ENCODE measurements at places on chromosomes 16 and 17.

DNA sequence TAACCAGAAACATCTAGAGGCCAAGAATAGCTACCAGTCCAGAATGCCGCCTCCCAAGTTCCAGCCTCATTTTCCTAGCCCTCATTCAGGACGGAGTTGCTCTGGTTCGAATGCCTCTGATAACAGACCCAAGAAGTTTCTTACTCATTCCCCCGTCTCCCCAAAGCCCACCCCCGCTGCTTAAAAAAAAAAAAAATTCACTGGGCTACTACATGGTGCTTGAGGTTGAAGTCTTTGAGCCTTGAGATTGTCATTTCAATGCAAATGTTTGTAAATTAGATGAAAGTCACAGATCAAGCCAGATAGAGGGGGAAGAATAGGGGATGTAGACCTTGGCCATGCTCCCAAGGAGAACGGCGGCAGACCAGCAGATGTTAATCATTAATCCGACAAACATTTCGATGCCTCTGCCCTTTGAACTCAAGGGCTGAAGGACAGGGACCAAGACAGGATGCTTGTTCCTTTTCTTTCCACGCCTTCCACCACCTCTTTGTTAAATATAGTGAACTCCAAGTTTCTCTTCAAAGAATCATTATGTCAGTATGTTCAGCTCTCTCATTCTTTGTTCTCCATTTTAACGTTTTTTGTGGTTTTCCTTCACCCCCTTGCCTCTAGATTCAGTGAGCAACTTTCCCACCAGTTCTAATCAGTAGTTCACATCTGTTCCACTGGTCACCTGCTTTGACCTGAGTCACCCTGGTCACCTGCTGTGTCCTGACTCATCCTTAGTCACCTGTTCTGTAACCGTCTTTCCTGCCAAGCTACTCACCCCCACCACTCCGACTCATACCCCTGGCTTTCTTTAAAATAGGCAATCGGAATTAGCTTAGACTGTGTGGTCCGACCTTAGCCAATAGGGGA is 190.3 kb downstream of the CPPED1 start:
- DNase-seq: no peak

DNA sequence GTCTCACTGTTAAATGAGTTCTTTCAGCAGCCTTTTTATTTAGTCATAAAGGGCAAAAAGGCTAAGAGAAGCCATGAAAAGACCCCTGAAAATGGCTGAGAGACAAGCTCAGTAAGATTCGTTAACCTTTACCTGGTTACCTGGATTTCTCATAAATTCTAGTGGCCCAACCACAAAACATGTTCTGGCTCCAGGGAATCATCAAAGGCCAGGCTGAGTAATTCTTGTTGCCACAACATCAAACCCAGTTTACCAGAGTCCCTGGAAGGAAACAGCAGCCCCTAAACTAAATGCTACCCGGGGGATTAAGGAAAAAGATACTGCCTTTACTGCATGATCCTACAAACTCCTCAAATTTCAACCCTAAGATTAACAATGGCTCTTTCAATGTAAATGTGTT is 15.8 kb downstream of the CYTH1 start:
- DNase-seq: no peak

GRCh38 chr16:53626161-53626560 is 77.5 kb downstream of the RPGRIP1L start:
- no peak for DNase-seq

GRCh38 chr17:8144401-8145231 is 7.6 kb downstream of the PER1 start:
- no peak for DNase-seq

- no peak for DNase-seq
Observed at GRCh38 chr17:45374501-45374900, 57.7 kb upstream of the MAP3K14 start.

DNA sequence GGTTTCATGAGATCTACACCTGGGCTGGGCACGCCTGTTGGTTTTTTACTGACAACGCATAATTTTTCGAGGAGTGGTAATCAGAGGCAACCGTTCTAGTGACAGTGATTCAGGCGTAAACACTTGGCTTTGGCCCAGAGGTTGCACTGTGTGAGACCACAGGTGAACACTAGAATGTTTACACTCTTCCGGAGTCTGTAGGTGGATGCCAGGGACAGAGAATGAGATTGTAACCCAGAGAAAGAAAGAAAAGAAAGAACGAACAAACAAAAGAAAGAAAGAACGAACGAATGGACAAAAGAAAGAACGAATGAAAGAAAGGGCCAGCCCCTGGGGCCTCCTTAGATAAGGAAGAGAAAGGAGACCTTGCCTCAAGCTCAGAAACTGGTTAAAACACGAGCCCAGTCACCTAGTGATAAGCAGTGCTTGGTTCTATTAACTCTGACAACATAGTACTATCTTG is 113.2 kb downstream of the PRKCB start:
- DNase-seq: no peak

DNA sequence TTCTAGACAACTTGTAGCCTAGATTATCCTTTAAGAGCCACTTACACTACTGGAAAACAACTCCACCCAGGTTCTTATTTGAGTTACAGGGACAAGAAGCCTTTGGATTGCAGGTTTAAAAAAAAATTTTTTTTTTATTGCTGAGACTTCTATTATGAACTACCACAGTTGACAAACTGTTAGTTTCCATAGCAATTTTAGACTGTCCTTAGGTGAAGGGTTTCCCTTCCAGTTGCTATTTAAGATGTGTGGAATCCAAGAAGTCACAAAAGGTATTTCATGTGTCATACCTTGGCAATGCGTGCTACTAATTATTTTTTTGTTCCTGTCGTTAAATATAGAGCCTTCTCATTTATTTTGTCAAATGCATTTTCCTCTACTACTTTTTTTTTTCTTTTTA is 253.2 kb downstream of the PRKCA start:
- DNase-seq: no peak

DNA sequence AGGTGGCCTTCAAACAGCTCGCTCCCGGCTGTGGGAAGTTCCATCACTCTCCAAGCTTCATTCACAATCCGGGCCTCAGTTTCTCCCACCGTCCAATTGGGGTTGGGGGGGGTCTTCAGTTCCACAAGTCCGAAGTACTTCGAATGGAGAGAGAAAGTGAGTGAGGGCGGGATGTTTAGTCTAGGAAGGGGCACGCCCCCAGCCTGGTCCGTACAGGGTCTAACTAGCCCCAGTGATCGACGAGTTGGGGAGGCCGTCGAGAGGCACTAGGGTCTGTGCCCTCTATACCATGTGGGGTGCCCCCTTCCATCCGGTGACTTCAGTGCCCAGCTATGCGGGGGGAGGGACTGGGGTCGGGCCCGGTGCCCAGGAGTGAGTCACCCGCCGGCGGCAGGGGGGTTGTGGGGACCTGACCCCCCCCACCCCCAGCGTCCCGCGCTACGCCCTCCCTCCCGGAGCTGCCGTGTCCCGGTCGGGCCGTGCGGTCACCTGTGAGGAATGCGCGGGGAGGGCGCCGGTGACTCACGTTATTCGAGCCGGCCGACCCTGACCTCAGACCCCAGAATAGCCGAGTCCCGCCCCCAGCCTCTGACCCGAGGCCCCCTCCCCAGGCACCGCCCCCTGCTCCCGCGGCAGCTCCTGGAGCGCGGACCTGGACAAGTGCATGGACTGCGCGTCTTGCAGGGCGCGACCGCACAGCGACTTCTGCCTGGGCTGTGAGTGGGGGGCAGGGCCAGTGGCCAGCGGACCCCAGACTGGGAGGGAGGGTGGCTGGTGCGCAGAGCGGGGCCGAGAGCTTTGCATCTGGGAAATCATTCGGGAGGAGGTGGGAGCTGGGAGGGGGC is 658 bp downstream of the TNFRSF12A start:
- DNase-seq: peak; percentile 95

DNA sequence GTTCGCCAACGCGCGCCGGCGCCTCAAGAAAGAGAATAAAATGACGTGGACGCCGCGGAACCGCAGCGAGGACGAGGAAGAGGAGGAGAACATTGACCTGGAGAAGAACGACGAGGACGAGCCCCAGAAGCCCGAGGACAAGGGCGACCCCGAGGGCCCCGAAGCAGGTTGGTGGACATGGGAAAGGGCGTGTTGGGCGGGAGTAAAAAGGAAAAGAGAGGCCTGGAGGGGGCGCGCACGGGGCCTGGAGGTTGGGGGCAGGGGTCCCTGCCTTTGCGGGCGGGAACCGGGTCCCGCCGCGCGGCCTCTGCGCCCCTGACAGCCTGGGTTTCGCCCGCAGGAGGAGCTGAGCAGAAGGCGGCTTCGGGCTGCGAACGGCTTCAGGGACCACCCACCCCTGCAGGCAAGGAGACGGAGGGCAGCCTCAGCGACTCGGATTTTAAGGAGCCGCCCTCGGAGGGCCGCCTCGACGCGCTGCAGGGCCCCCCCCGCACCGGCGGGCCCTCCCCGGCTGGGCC is 2.1 kb downstream of the IRX5 start:
- DNase-seq: no peak

DNA sequence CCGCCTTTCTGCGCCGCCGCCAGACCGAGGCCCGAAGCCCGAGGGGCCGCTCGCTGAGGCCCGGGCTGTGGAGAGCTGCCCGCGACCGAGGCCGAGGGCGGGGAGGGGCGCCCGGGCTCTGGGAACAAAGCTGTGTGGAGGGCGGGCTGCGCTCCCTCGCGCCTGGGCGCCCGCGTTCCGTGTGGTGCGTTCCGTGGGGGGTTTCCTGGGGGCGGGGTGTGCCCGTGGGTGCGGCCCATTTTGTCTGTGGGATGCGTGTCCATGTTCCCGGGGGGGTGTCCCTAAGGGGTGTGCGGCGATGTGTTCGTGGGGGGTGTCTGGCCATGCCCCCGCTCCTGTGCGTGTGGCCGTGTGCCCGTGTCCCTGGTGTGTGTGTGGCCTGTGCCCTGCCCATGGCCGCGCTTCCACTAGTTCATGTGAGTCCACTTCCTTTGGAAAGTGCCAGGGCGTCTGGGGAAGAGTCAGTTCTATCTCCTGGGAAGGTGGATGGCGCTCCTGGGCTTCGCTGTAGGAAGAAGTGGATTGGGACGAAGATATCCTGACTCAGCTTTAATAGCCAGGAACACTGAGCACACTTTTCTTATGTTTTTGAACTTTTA is 520 bp downstream of the JPT2 start:
- DNase-seq: peak; percentile 45

- no peak for DNase-seq
Observed at GRCh38 chr17:44754276-44754675, 4.5 kb upstream of the ADAM11 start.

DNA sequence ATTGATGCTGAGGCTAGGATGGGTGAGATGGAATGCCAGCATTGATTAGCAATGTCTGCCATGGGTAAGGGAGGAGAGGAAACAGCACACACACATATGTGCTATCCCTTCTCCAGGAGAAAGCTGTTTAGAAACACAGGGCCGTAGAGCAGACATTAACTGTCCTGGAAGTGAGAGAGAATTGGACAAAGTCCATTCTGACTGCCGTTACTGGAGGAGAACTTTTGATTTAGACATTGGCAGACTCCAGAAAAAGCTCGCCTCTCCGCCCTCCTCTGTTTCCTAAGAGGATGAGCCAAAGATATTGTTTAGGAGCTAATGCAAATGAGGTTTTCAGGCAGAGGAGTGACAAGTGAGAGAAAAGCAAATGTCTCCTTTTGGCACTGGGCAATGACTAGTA is 237.0 kb downstream of the HAPSTR1 start:
- DNase-seq: no peak

- peak; percentile 36 for DNase-seq
Observed at GRCh38 chr16:28010671-28011070, 52.8 kb downstream of the GSG1L start.

DNA sequence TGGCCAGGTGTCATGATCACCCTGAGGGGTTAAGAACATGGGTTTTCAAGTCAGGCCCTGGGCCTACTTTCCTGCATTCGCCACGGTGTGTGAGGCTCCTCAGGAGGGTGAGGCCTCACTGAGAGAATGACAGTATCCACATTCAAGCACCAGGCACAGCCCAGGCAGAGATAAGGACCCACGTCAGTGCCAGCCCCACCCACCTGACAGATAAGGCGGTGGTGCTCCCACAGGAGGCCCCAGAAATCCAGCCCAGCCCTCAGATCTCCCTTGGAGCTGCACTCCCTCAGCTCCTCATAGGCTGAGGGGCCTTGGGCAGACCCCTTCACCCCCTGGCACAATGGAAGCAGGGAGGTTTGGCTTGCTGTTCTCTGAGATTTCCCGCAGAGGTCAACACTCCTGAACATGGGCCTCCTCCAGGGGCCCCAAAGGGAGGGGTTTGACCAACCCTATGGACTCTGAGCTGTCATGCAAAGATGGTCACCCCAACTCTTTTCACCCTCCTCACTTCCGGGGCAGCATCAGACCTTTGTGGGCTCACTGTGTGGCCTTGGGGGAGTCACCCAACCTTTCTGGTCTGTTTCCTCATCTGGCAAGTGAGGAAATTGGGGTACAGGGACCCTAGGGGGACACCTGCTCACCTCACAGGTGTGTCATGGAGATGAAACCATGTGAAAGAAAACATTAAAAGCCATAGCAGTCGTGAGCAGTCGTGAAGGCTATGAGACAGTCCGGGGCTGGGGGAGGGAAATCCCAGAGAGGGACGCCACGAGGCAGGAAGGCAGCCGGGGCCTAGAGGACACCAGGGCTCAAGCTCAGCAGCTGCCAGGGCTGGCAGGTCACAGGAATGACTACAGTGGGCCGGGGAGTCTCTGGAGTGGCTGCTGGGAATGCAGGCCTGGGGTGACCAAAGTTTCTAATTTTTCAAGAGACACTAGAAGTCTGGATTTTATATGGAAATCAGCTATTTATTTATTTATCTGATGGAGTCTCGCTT is 15.4 kb downstream of the PLLP start:
- DNase-seq: no peak

GRCh38 chr16:73483076-73483791 is 435.3 kb upstream of the ZFHX3 start:
- DNase-seq: no peak

- DNase-seq: no peak
Observed at GRCh38 chr16:56980792-56981724, 8.3 kb upstream of the NLRC5 start.

DNA sequence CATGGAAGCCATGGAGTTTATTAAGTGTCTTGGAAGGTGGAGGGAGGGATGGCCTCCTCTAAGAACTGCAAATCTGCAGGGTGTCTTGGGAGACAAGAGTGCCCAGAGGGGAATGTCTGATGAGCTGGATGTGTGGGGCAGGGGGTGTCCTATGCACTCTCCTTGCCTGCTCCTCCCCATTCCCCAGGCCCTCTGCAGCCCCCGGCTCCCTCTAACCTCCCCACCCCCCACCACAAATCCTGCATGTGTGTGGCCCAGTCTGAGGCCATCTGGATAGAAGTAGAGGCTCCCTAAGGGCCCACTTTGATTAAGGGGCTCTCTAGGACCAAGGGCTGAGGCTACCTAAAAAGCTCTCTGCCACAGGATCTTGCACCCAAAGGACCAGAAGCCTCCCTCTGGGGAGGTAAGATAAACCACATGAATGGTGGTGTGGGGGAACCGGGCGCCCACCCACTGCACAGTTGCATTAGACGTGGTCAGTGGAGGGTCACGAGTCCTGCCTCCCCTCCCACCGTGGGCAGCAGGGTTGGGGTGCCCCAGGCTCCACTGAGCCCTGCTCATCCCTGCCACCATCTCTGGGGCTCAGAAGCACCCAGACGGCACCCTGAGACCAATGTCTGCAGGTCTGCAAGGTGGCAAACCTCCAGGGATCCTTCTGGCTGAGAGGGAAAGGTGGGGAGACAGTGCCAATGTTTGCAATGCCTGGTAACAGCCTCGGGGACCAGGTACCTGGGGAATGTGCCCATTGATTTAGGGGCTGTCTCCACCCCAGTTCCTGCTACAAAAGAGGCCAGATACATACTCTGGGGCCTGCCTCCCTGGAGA is 618 bp downstream of the AANAT start:
- no peak for DNase-seq

All from AG08395 (cell line).